ENCODE measurements at places on chromosomes 3 and 15. TPM values are rescaled to one million over a fixed set of nuclear protein-coding genes. Genes with fewer than 3 reads are reported as not detected.

DNA sequence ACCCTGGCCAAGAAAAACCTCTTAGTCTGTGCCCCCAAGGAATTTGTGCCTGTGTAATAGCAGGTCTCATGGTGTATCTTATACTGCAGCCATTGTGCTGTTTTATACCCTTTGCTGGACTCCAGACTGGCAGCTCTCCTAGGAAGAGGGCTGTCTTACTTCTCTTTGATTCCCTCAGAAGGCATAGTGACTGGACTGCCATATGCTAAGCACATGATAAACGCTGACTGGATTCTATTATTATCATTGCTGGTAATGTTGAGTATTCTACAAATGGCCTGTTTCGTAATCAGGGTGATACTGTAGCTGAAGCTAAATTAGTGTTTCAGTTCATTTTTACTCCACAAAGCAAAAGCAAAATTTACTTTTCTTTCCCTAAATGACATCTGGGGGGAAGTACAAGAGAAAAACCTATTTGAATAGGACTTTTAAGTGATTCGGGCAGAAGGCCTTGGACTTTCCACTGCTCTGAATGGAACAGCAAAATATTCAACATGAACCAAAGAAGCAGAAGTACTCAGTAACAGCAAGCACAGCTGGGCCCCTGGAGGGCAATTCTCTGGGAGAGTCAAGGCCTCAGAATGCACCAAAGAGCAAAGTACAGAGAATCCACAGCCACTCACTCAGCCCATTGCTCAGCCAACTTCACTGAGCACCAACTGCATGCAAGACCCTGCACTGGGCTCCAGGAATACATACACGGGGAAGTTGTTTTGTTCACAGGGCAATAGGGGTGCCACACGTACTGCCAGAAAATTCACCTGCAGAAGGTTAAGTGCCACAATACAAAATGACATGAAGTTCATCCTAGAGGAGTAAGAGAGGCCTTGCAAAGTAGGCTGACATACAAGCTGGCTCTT, 7.9 kb upstream of the BCL2A1 start:
- H3K4me3 ChIP-seq = no peak overlapping the region
- DNase-seq = no peak
- no peaks in the 10 kb centered on the region for H3K36me3 ChIP-seq
- no peaks in the 10 kb centered on the region for H3K4me1 ChIP-seq

DNA sequence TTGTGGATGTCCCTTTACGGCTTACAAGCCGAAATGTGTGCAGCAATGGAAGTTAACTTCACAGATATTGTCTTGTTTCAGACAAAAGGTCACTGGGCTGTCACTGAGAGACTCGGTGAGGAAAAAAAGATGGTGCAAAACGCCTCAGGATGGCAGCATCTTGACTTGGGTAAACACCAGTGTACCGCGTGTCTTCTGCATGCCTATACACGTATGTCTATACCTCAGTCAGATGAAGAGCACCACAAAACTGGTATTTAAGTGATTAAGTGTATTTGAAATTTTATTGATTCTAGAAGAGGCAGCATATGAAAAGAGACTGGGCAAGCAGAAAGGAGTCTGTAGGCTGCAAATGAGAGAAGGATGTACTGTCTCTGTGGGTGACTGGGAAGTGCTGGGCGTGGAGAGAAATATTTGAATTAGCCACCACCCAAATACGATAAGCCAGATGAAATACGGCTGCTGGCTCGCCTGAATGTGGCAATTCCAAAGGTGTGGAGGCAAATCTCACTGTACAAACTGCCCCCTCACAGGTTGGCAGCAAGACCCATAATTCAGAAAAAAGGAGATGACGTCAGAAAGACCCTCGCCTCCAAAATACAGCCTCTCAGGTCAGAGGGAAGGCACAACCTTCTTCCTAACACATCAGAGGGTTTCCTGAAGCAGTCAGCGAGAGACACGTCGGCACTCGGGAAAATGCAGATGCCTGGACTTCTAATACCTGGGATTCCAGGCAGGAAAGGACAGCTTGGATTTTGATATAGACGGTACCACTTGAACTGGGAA, 53.4 kb upstream of the NEO1 start:
- H3K4me3 ChIP-seq = no peak overlapping the region
- DNase-seq = no peak
- H3K36me3 ChIP-seq = no peaks in the 10 kb centered on the region
- H3K4me1 ChIP-seq = no peaks in the 10 kb centered on the region

DNA sequence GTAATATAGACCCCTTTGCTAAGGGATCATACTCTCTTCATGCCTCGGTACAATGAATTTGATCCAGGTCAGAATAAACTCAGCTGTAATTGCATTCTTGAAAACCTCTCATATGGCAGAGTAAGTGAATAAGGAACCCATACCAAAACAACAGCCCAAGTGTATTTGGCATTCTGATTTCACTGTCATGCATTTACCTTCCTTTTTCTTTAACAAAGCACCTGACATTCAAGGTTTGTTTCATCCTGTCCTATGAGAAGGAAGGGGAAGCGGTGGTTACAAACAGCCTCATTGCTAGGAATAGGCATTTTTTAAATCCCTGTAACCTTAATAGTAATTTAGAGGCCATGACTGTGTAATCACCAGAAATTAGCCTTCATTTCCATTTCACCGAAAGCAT, 97.1 kb downstream of the LSAMP start:
- no peaks in the 10 kb centered on the region for H3K36me3 ChIP-seq
- H3K27ac ChIP-seq = no peak overlapping the region
- H3K27me3 ChIP-seq = peaks cover 11% of the 10 kb centered on the region
- no peak overlapping the region for H3K4me3 ChIP-seq

DNA sequence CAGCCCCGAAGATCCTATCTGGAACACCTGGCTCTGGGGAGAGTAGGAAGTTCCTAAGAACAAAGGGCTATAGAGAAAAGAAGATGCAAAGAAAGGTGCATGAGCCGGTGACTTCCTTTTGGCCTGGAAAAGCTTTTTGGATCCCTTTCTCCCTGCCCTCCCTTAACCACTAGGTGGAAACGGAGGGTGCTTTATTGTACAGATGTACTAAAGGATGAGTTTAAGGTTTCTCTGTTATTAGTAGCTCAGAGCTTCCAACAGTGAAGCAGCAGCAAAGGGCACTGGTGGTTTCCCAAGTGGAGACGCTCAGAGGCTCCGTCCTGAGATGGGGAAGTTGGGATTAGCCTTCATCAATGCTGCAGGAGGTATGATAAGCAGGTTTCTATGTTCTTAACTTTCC, 5.9 kb upstream of the ADGRG7 start:
- no peak overlapping the region for H3K27ac ChIP-seq
- H3K4me3 ChIP-seq = no peak overlapping the region
- H3K4me1 ChIP-seq = peaks cover 19% of the 10 kb centered on the region
- H3K27me3 ChIP-seq = no peaks in the 10 kb centered on the region

DNA sequence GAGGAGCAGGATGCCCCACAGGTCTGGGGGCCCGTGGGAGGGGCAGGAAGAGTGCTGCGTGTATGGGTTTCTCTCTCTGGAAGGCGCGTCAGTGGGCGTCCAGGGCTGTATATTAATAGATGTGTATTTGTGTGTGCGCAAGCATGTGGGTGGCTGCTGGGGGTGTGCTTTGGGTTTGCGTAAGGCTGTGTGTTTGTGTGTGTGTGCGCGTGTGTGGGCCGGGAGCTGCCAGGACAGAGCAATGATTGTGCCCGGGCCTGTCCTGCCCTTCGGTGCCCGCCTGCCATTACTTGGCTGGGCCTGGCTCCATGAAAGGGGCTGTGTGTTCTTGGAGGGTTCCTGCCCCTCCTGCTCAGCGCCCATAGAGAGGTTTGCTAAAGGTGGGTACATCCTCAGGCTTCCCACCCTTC, 16.3 kb downstream of the CSPG4 start:
- DNase-seq = no peak
- H3K27ac ChIP-seq = no peak overlapping the region
- H3K4me3 ChIP-seq = no peak overlapping the region
- H3K4me1 ChIP-seq = peaks cover 19% of the 10 kb centered on the region
- no peaks in the 10 kb centered on the region for H3K36me3 ChIP-seq

DNA sequence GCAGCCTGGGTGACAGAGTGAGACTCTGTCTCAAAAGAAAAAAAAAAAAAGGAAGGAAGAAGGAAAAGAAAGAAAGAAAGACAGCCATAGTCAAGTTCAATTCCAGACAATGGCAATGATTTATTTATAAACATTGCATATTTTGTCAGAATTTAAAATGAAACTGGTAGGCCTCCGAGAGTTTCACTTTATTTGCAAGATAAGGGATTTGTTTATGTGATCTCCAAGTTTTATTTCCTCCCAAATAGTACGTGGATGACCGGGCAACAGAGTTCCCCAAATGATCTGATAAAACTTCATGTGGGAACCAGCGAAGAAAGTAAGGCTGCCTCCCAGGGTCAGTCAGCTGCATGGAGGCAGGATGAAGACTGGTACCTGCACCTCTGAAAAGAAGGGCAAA, 28.6 kb upstream of the MOBP start:
- no peaks in the 10 kb centered on the region for H3K4me1 ChIP-seq
- no peaks in the 10 kb centered on the region for H3K36me3 ChIP-seq
- no peak overlapping the region for H3K27ac ChIP-seq
- H3K4me3 ChIP-seq = no peak overlapping the region
- no peaks in the 10 kb centered on the region for H3K27me3 ChIP-seq

DNA sequence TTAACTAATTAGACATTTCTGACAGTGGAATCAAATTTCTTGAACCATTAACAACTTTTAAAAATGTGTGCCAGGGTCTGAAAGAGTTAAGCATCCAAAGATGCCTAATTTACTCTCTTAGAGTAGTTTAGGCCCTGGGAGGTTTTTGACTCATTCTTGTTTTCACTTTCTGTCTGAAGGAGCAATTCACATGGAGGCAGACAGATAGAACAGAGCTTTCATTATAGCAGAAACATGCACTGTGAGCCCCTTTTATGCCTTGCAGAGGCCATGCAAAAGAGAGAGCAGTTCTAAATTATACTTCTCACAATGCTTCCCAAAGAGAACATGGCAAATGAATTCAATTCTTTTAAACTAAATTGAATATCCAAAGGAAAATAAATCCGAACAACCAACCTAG, 554.8 kb downstream of the MFSD1 start:
- no peaks in the 10 kb centered on the region for H3K36me3 ChIP-seq
- H3K4me3 ChIP-seq = no peak overlapping the region
- H3K27ac ChIP-seq = no peak overlapping the region
- DNase-seq = no peak
- H3K27me3 ChIP-seq = no peaks in the 10 kb centered on the region
- no peaks in the 10 kb centered on the region for H3K4me1 ChIP-seq

GRCh38 chr15:59931646-59932261, 72.4 kb upstream of the FOXB1 start:
- H3K36me3 ChIP-seq = no peaks in the 10 kb centered on the region
- H3K27ac ChIP-seq = no peak overlapping the region
- peaks cover 78% of the 10 kb centered on the region for H3K27me3 ChIP-seq
- no peaks in the 10 kb centered on the region for H3K4me1 ChIP-seq

DNA sequence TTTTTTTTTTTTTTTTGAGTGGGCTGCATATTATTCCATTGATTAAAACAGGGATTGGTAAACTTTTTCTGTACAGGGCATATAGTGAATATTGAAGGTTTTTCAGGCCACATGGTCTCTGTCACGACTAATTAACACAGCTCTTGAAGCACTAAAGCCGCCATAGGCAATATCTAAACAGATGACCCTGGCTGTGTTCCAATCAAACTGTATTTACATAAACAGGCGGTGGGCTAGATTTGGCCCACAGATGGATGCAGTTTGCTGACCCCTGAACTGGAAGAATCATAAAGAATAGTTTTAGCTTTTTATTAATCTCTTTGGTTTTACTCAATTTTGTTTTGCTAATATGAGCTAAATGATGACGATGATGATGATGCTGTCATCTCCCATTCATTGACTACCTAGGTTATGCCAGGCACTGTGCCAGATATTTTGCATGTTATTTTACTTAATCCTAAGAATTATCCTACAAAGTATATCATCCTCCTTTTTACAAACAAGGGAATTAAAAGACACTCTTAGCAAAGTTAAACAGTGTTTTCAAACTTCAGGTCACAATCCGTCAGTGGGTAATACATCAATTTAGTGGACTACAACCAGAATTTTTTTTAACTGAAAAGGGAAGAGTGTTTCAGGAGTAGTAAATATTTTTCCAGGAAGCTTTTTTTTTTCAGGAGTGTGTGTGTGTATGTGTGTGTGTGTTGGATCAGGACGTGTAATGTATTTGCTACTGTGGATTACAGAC, 54.3 kb downstream of the LMCD1 start:
- no peak for DNase-seq
- no peaks in the 10 kb centered on the region for H3K4me1 ChIP-seq
- no peak overlapping the region for H3K27ac ChIP-seq
- no peaks in the 10 kb centered on the region for H3K36me3 ChIP-seq

DNA sequence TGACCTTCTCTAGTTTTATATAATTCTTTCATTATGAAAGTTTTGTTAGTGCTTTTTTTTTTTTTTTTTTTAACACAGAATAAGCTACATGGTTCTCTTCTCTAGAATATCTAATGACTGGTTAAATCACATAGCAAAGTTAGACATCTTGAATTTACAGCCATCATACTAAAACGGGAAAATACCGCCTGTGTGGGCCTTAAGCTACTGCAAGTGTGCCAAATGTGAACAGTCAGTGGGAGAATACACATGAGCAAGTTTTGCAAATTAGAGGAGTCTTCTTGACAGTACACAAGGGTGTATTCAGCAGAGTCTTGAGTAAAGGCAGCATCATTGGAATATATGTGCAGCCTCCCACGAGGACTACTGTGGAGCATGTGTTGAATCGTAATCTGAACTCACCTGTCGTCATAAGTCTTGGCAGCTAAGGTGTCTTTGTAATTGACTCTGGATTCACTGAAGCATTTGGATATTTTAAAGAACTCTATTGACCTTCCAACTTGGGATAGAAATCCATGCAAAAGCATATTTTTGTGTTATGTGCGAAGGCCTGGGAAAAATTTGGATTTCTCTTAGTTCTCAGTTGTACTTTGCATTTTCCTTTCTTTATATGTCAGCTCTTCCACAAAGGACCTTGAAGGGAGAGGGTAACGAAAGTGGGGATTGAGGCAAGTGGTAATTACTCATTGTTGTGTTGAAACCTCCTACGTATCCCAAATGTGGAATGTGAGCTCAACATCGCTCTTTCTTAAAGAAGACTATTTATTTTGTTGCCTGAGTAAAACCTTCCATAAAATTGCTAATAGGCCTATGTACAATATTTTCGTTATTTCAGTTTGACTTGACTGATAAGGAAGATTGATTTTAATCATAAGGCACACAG, 117.4 kb downstream of the ATG7 start:
- H3K36me3 ChIP-seq = no peaks in the 10 kb centered on the region
- no peak overlapping the region for H3K27ac ChIP-seq
- no peaks in the 10 kb centered on the region for H3K4me1 ChIP-seq

GRCh38 chr3:78273326-78273725, 1233.4 kb downstream of the ROBO2 start:
- no peak overlapping the region for H3K27ac ChIP-seq
- no peak for DNase-seq
- H3K36me3 ChIP-seq = no peaks in the 10 kb centered on the region
- H3K4me1 ChIP-seq = no peaks in the 10 kb centered on the region
- H3K27me3 ChIP-seq = no peaks in the 10 kb centered on the region
- no peak overlapping the region for H3K4me3 ChIP-seq

- peak; percentile 78 for DNase-seq
- no peak overlapping the region for H3K4me3 ChIP-seq
Measured at GRCh38 chr15:58227706-58228543, 89.7 kb downstream of the AQP9 start.

GRCh38 chr15:79874242-79874641, 22.6 kb downstream of the MTHFS start:
- peak; percentile 35 for DNase-seq
- no peaks in the 10 kb centered on the region for H3K27me3 ChIP-seq
- no peak overlapping the region for H3K27ac ChIP-seq
- peaks cover 11% of the 10 kb centered on the region for H3K4me1 ChIP-seq
- H3K4me3 ChIP-seq = no peak overlapping the region
- peaks cover 2% of the 10 kb centered on the region for H3K36me3 ChIP-seq

ESYT3 gene
- total RNA-seq = 0.05 TPM

GOLGA6D gene
- total RNA-seq = 0.12 TPM

BMF gene
- total RNA-seq = 1.0 TPM

OSTN gene
- not detected for total RNA-seq

RETNLB gene
- not detected for total RNA-seq

XCR1 gene
- total RNA-seq = not detected
